ENCODE measurements at places on chromosomes 16 and 17.

- no peak for DNase-seq
These were observed 1.8 kb upstream of the SYNRG start for GRCh38 chr17:37610971-37611370.

- DNase-seq, result no peak
These were observed 6.7 kb downstream of the SNN start for GRCh38 chr16:11674818-11675560.

DNA sequence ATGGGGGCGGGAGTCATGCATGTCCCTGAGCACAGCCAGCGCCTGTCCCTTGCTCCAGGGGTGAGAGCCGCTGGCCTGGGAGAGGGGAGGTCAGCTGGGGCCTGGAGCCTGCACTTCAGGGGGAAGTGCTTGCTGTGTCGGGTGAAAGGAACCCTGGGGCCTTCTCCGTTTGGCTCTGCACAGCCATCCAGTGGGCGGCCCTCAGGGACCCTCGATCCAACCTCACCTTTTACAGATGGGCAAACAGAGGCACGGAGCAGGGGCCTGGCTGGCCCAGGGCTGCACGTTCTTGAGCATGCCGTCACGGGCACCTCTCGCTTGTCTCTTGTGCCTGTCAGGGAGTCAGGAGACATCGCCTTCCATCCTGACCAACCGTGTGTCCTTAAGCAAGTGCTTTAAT lies 1.8 kb downstream of the SNX20 start:
- DNase-seq, result no peak

GRCh38 chr17:3799181-3799945 lies 1.6 kb downstream of the ITGAE start:
- no peak for DNase-seq

- DNase-seq, result no peak
These were observed 10.2 kb downstream of the PITPNM3 start for GRCh38 chr17:6546069-6546718.

GRCh38 chr17:71633391-71633849 lies 487.4 kb upstream of the SOX9 start:
- DNase-seq, result no peak

GRCh38 chr17:68248199-68248825 lies 469 bp downstream of the AMZ2 start:
- DNase-seq, result peak; percentile 43

- no peak for DNase-seq
These were observed 148.7 kb upstream of the NOL11 start for GRCh38 chr17:67569015-67569451.

- no peak for DNase-seq
These were observed 102.0 kb downstream of the GRIN2A start for GRCh38 chr16:10080051-10080772.

DNA sequence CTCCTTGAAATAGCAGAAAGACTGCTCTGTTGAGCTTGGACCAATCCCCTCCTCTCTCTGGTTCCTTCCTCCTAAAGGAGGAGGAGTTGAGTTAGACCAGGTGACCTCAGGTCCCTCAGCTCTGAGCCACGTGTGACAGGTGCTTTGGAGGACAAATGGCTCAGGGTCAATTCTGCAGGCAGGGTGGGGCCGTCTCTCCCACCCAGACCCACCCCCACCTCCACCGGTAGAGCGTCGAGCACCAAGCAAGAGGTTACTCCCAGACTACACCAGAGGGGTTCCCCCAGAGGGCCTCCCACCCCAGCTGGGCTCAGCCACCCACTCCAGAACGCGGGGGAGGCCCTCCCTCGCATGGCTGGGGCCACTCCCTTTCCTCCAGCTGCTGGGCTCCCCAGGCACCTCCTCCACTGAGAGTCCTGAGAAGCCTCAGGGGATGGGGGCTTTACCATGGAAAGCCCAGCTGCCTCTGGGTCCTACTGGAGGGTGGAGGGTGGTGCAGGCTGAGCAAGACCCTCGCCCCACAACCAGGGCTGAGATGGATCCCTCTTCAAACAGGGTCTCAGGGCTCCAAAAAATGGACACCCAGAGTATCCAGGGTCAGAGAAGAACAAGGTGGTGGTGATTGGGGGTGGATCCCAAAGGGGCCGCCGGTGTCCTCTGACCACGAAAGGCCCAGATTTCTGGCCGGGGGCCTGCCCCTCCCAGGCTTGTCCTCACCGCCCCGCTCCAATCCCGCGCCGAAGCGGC lies 7.6 kb downstream of the MYO1C start:
- no peak for DNase-seq

DNA sequence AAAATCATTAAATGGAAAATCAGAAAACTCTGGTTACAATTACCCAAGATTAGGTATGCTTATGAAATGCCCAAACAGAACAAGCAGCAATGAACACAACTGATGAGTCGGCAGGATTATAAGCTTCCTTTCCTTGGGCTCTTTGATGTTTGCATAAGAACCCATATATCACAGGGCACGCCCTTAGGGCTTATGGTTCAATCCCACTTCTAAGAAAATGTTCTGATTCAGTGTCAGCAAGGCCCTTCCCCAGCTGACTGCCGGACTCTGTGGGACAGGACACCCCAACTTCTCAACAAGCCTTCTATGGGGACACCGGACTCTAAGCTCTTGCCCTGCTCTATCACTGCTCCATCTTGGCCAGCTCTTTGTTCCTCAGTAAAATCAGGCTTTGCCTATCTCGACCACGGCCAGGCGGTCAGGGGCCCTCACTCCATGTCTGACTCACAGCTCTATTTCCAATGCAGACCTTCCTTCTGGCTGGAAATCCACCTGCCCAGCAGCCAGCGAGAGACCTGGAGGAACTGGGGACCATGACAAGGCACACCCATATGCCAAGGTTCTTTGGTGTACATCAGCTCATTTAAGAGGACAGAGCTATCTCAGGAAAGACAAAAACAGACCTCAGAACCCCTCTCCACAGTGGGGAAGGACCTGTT lies 26.8 kb downstream of the LITAFD start:
- DNase-seq, result no peak

DNA sequence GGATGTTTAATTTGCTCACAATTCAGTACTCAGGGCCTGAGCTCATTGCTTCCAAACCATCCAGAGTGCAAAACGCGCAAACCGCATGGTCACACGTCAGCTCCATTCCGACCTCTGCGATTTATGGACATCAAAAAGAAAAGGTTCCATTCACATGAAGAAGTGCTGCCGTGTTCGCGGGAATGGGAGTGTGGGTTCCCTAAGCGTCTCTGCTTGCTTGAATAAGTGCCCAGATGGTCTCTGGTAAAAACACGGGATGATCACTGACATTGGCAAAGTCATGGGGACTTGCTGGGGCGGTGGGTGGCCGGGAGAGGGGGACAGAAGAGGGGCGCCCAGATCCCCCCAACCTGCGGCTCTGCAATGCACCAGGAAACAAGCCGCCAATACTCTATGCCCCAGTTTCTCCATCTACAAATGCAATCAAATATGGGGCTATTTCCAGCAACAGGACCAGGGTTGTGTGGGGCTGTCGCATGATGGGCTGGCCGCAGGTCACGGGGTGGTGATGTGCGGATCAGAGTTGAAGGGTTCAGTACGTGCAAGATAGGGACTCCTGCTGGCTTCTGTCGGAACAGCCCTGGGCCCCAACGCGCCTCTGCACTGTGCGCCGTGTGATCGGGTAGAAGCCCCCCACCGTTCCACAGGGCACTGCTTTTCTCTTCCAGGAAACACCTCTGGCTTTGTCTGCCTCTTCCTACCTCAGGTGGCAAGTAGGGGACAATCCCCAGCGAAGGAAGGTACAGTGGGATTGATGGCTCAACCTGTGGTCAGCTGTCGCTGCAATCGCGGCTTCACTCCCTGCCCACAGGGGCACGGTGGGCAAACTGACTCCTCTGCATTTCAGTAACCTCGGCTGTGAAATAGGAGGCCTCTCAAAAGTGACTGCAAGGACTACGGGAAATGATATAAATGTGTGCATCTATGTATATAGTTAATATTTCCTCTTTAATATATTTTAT lies 11.2 kb downstream of the FOXF1 start:
- DNase-seq, result no peak

DNA sequence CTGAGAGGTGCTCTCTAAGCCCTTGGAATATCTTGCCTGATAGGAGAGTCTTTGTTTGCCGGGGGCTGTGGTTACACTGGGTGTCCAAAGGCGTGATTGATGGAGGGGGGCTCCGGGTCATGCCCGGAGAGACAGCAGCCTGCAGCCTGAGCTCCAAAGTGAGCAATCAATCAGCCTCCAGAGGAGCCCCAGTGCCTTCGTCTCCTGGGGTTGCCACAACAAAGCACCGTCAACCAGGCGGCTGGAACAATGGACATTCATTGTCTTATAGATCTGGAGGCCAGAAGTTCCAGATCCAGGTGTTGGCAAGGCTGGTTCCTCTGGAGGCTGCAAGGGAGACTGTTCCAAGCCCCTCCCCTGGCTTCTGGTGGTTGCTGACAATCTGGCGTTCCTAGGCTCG lies 24.0 kb upstream of the GINS2 start:
- DNase-seq, result no peak

- DNase-seq, result no peak
These were observed 11.4 kb downstream of the SLC5A10 start for GRCh38 chr17:18963126-18964017.

GRCh38 chr17:63999680-64000531 lies 1.8 kb downstream of the PRR29 start:
- DNase-seq, result no peak

GRCh38 chr17:70369391-70369790 lies 200.1 kb downstream of the KCNJ2 start:
- DNase-seq, result no peak

- no peak for DNase-seq
These were observed 1286.8 kb upstream of the CDH8 start for GRCh38 chr16:63323055-63323454.

DNA sequence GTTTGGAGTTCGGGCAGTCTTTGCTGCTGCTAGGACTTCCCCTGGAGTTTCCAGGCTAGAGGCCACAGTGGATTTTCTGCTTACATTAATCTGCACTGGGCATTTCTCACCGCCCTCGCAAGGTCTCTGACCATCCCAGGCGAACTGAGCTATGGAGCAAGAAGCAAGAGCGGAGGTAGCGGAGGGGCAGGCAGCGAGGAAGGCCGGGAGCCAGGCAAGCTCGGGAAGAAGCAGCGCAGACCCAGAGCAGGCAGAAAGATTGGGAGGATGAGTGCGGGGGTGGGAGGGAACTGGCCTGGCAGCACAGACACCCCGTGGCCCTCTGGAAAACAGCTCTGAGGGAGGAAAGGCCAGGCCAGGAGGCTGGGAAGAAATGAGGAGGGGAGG lies 3.8 kb downstream of the COTL1 start:
- no peak for DNase-seq

GRCh38 chr16:2749936-2750335 lies 2.5 kb upstream of the SRRM2 start:
- DNase-seq, result no peak

DNA sequence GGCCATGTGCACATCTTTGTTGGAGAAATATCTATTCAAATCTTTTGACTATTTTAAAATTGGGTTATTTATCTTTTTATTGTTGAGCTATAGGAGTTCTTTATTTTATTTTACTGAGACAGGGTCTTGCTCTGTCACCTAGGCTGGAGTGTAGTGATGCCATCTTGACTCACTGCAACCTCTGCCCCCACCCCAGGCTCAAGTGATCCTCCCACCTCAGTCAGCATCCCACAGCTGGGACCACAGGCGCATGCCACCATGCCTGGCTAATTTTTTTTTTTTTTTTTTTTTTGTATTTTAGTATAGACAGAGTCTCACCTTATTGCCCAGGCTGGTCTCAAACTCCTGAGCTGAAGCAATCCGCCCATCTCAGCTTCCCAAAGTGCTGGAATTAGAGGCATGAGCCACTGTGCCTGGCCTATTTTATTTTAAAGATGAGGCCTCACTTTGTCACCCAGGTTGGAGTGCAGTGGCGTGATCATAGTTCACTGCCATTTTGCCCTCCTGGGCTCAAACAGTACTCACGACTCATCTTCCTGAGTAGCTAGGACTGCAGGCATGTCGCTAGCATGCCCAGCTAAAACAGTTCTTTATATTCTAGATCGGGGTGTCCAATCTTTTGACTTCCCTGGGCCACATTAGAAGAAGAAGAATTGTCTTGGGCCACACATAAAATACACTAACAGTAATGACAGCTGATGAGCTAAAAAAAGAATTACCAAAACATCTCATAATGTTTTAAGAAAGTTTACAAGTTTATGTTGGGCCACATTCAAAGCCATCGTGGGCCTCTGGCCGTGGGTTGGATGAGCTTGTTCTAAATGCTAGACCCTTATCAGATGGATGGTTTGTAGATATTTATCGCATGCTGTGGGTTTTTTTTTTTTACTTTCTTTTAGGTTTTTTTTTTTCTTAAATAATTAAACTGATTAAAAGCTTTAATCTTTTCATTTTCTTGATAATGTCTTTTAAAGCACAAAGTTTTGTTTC lies 13.7 kb downstream of the TENT4B start:
- no peak for DNase-seq

DNA sequence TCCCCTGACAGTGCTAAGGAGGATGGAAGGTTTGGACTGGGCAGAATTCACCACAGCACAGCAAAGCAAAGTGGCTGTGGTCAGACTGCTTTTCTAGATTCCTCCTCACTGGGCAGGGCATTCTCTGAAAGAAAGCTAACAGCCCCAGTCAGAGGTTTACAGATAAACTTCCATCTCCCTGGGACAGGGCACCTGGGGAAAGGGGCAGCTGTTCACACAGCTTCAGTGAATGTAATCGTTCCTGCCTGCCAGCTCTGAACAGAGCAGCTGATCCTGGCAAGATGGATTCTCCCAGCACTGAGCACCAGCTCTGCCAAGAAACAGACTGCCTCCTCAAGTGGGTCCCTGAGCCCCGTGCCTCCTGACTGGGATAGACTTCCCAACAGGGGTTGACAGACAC lies 42.4 kb upstream of the KIF2B start:
- DNase-seq, result no peak

GRCh38 chr17:40726919-40727318 lies 23.4 kb upstream of the KRT24 start:
- no peak for DNase-seq

GRCh38 chr17:10744501-10745000 lies 14.7 kb upstream of the TMEM220 start:
- no peak for DNase-seq

DNA sequence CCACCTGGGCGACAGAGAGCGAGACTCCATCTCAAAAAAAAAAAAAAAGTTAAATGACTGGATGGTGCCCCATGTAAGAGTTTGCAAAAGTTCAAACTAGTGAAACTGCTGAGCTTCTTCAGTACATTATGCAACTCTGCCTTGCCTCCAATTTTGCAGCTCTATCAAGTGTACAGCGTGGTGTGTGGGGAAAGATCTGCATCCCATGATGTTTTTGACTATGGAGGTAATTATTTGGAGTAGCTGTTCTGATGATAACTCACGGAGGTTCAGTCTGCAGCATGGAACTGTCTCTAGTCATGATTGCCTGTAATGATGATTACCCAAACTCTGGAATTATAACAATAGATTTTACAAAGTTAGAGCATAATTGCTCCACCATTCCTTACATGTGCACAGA lies 149.6 kb downstream of the PITPNC1 start:
- no peak for DNase-seq

Data from NCI-H2227 treated with DMSO at 0.1 percent for 48 hours (cell line).